A549 treated with GW870086 at 1 μM for 4 hours (cell line): ENCODE measurements at places on chromosomes 1 and 21. TPM values are rescaled to one million over a fixed set of nuclear protein-coding genes. Genes with fewer than 3 reads are reported as not detected.

KIF26B gene
- total RNA-seq: 0.03 to 0.08 TPM (median 0.05 TPM) in 5 replicates

TNNI3K gene
- 0.47 TPM in 1 of 5 replicates, not detected in the others for total RNA-seq

KLHDC7A gene
- 1.1 to 1.9 TPM (median 1.3 TPM) in 5 replicates for total RNA-seq

ZNF593OS gene
- 0.26 to 0.31 TPM in 2 of 5 replicates, not detected in the others for total RNA-seq

SERINC2 gene
- 18.9 to 32.6 TPM (median 31.6 TPM) in 5 replicates for total RNA-seq

DYRK3 gene
- 8.1 to 10.7 TPM (median 9.7 TPM) in 5 replicates for total RNA-seq

EFNA1 gene
- total RNA-seq: 23.0 to 32.0 TPM (median 28.5 TPM) in 5 replicates

SVBP gene
- total RNA-seq: 13.0 to 16.0 TPM (median 14.8 TPM) in 5 replicates

TTC22 gene
- total RNA-seq: 0.08 TPM in 1 of 5 replicates, not detected in the others

RGS21 gene
- not detected in 5 replicates for total RNA-seq

SGIP1 gene
- not detected in 5 replicates for total RNA-seq

SUSD4 gene
- total RNA-seq: 0.62 to 1.1 TPM (median 0.73 TPM) in 5 replicates

RIIAD1 gene
- total RNA-seq: not detected in 5 replicates

DCDC2B gene
- total RNA-seq: not detected in 5 replicates

LCA5L gene
- 0.89 to 1.6 TPM (median 1.3 TPM) in 5 replicates for total RNA-seq

PEX11B gene
- 29.3 to 37.4 TPM (median 33.8 TPM) in 5 replicates for total RNA-seq

C8B gene
- total RNA-seq: not detected in 5 replicates

CCDC18 gene
- 4.9 to 6.4 TPM (median 5.3 TPM) in 5 replicates for total RNA-seq

GFI1 gene
- total RNA-seq: 0.15 to 0.24 TPM (median 0.22 TPM) in 4 of 5 replicates, not detected in the other

KCNJ9 gene
- total RNA-seq: not detected in 5 replicates

RSPH1 gene
- total RNA-seq: 0.40 to 0.94 TPM (median 0.78 TPM) in 5 replicates

FAM72B gene
- 5.5 to 7.6 TPM (median 6.2 TPM) in 5 replicates for total RNA-seq

HPDL gene
- 3.2 to 4.5 TPM (median 4.0 TPM) in 5 replicates for total RNA-seq
